AG10803 (cell line): ENCODE measurements at places on chromosomes 1 and 21.

DNA sequence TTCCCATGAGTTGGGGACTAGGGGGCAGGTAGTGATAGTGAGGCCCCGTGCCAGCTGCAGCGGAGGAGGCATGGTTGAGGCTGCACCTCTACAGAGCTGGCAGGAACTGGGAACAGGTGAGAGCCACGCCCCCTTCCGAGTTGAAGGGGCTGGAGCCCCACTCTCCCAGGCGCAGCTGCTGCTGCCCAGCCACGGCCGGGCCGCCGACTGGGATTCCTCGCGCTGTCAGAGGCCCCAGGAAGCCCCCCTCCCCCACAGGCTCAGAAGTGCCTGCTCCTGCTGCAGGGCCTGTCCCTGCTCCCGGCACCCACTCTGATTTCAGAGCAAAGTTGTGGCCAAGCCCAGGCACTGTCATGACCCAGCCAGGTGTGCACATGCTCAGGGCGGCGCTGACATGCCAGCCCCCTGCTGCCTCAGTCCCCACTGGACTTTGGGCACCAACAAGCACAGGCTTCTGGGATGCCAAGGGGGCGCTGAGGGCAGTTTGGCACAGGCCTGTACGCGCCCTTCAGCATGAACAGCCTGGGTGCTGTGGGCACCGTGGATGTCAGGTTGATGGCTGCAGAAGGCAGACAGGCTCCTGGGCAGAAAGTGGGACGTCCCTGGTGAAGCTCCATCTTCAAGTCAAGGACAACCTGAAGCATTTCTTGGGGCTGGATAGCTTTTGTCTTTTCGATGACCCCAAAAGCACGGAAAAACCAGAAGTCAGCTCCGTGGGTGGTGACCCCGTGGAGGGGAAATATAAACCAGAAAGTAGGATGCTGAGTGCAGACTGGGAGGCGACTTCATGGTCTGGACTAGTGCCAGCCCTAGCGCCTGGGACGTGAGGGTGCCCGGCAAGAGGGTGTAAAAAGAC lies 121.5 kb downstream of the SIM2 start:
- DNase-seq = no peak

GRCh38 chr1:28021064-28021463 lies 61.3 kb downstream of the XKR8 start:
- no peak for DNase-seq

- no peak for DNase-seq
Observed at GRCh38 chr1:225736437-225737098, 41.1 kb upstream of the SRP9 start.

DNA sequence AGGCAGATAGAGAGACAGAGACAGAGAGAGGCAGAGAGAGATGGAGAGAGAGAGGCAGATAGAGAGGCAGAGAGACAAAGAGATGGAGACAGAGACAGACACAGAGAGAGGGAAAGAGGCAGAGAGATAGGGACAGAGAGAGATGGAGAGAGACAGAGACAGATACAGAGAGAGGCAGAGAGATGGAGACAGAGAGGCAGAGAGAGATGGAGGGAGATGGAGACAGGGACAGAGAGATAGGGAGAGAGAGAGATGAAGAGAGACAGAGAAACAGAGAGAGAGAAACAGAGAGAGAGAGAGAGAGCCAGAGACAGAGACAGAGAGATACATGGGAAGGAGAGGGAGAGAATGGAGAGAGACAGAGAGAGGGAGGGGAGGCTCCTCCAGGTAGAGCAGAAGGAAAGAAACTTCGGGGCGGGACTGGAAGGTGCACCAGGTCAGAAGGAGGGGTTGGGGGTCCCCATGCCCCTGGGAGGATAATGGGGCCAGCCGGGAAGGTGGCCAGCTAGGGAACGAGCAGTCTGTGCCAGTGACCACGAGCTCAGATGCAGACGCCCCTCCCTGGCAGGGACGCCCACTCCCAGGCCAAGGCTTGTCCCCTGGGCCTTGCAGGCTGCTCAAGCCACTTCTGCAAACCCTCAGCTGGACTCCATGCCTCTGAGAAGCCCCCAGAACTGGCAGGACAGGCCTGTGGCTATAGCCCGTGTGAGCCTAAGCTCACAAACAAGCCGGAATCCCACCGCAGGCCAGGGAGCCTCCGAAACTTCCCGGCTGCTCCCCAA lies 3.3 kb downstream of the FNDC10 start:
- DNase-seq = no peak

DNA sequence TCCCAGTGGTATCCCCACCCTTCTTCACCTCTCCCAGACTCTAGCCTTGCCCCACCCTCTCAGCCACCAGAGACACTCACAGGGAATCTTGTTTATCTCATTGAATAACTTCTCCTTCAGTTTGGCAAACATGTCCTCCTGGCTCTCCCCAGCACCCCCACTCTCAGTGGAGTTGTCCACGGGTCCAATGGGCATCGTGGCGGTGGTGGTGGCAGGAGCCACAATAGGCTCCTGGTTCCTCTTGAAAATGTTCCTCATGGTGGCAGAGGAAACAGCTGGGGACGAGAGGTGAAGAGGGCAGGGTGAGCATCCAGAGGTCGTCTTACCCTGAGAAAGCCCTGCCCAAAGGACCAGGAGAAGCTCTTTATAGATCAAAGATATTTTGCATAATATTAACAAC lies 104.7 kb downstream of the SYT2 start:
- DNase-seq = no peak

DNA sequence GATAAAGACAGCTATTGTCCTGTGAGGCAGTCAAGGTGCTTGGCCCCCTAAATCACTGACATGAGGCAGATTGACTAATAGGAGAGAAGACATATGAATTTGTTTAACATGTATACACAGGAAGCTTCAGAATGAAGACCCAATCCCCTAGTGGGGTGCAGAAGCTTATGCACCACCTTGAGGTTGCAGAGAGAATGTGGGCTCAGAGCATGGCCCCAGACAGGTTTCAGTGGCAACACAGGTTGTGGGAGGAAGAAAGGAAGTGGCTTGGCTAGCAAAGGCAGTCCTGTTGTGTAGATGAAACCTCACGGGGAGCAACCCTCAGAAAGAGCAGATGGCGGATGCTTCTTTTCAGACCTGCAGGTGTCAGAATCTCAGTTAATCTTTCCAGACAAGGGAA lies 37.0 kb upstream of the PARP1 start:
- no peak for DNase-seq

- no peak for DNase-seq
Observed at GRCh38 chr1:117014209-117014608, 12.6 kb downstream of the CD101 start.

DNA sequence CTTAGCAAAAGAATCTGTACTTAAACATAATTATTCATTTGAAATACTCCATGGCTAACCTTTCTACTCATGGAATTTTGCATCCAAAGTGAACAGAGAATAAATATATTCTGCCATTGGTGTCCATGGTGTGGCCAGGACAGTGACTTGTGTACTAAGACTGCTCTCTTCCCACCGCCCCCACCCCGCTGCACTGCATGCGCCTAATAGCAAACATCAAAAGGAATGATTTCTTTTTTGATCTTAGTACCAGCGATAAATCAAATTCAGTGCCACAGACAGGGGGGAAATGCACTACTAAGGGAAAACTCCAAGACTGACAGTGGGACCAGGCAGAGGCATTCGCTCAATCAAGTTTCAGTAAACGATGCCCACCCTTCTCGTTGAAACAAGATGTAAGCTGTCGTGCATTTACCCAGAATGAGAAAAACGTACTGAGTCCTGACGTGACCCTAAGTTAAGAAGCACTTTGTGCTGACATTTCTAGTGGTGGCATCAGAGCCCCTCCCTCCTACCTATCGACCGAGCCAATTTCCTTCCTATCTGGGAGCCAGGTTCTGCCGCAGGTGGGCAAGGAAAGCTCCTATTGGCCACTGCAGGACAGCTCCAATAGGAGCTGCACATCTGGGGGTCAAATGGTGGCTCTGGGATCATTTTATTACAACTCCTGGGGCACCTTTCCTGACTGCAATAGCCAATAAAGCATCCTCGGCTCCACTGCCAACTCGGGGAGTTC lies 12.5 kb downstream of the ESRRG start:
- no peak for DNase-seq

GRCh38 chr1:98323906-98324358 lies 337.6 kb upstream of the SNX7 start:
- DNase-seq = peak; percentile 98

DNA sequence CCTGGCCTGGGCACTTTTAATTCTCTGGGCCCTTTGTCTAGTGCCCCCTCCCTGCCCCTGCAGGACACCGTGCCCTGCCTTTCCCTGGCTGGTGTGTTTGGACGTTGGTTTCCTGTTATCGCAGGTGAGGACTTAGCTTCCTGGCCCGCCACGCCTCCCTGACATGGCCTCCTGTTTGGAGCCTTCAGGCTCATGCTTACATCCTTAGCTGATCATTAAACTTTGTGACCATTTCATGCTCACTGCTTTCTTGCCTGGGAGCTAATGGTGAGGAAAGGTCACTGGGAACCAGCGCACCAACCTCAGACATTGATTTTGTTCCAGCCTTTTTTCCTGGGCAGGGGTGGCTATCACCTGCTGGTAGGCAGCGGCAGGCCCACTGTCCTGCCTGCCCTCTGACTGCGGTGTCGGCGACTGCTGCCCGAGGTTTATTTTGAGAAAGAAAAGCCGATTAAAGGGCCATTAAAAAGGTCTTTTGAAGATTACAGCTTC lies 3.7 kb downstream of the PFKL start:
- DNase-seq = no peak

DNA sequence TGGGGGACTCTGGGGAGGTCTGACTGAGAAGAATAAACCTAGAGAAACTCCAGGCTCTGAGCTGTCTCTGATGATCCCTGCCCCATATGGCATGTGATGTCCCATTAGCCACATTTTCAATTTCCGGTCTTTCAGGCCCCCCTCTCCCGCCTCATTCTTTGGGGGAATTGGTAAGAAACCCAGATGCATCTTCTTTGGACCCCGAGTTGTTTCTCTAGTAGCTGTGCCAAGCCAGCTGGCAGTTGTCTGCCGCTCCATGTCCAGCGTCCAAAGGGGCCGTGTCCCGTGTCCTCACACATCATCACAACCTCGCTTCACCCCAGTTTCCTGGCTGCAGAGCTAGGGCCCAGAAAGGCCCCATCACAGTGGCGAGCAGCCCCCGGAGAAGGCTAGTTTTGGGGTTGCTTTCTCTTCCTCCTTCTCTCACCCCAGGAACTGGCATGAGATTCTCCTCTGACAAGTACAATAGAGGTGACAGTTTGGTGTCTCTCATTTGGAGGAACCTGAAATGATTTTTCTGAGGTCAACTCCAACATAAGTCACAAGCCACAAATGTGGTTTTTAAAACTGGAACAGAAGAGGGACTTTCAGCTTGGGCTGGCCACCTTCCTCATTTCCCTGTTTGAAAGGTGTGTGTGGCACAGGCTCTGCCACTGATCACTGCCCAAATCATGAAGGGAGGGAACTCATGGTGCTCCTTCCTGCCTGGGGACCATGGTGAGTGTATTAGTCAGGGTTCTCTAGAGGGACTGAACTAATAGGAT lies 6.4 kb upstream of the GPR157 start:
- no peak for DNase-seq

- DNase-seq = no peak
Observed at GRCh38 chr1:178275553-178275952, 181.6 kb downstream of the RASAL2 start.

DNA sequence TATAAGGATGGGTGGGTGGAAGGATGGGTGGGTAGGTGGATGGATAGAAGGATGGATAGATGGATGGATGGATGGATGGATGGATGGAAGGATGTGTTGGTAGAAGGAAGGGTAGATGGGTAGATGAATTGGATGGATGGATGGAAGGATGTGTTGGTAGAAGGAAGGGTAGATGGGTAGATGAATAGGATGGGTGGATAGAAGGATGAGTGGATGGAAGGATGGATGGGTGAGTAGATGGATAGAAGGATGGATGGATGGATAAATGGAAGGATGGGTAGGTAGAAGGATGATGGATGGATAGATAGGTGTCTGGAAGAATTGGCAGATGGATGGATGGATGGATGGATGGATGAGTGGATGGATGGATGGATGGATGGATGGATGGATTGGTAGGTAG lies 6.0 kb downstream of the MASP2 start:
- DNase-seq = no peak

- peak; percentile 47 for DNase-seq
Observed at GRCh38 chr1:7334475-7335035, 436.5 kb upstream of the VAMP3 start.

DNA sequence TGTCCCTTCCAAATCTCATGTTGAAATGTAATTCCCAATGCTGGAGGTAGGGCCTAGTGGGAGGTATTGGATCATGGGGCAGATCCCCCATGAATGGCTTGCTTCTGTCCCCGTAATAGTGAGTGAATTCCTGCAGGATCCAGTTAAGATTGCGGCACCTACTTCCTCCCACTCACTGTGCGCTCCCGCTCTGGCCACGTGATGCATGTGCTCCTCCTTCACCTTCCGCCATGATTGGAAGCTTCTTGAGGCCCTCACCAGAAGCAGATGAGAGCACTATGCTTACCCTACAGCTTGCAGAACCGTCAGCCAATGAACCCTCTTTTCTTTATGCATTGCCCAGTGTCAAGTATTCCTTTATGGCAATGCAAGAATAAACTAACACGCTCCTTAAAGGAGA lies 14.9 kb upstream of the RAB3GAP2 start:
- no peak for DNase-seq

- DNase-seq = no peak
Observed at GRCh38 chr1:207807690-207808321, 56.0 kb downstream of the CD46 start.

- DNase-seq = no peak
Observed at GRCh38 chr1:224718470-224719053, 102.4 kb downstream of the CNIH3 start.

GRCh38 chr1:150476754-150477153 lies 10.5 kb upstream of the TARS2 start:
- DNase-seq = no peak

- no peak for DNase-seq
Observed at GRCh38 chr1:2953688-2954285, 67.5 kb upstream of the ACTRT2 start.

GRCh38 chr1:241465673-241466072 lies 53.9 kb downstream of the FH start:
- DNase-seq = no peak

DNA sequence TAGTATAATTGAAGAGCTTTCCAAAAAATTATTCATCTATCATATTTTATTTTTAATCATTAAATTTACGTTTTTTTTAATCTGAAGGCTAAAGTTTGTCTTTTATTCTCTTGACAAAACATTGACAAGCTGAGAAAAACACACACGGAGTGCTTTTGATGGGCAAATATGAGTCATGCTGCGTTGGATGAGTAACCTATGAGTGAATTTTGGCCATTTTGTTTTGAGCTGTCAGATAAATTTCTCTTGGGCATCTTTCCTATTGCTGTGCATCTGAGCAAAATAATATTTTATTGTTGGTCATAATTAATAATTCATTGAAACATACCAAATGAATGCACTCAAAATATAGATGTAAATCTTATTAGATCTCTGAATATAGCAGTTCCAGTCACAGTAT lies 1144.1 kb upstream of the ADGRL2 start:
- no peak for DNase-seq

DNA sequence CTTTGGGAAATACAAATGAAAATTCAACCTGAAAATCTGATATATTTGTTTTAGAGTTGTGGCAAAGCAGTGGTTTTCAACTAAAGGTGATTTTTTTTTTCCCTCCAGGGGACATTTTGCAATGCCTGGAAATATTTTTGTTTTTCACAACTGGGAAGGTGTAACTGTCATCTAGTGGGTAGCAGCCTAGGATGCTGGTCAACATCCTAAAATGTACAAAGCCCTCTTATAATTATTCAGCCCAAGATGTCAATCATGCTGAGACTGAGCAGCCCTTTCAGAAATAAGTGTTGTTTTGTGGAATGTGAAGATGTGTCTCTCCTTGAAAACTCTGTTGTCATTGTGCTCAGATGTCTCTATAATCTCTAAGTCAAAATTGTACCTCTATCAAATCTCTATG lies 95.2 kb upstream of the NCAM2 start:
- no peak for DNase-seq
